NCI-H2081 (cell line): ENCODE measurements at places on chromosomes 2 and 18.

DNA sequence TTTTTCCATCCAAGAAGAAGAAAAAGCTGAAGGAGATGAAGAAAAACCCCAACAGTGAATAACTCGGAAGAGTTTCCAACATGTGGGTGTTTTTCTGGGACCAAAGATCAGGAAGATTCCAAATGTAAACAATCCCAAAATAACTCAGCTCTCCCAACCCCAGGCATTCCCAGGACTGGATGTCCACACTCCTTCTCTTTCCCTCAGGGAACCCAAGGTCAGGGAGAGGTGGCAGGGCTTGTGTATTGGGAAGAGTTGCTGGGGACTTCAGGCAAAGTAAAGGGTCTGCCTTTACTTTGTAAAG lies 268.0 kb downstream of the DYSF start:
- DNase-seq: no peak

DNA sequence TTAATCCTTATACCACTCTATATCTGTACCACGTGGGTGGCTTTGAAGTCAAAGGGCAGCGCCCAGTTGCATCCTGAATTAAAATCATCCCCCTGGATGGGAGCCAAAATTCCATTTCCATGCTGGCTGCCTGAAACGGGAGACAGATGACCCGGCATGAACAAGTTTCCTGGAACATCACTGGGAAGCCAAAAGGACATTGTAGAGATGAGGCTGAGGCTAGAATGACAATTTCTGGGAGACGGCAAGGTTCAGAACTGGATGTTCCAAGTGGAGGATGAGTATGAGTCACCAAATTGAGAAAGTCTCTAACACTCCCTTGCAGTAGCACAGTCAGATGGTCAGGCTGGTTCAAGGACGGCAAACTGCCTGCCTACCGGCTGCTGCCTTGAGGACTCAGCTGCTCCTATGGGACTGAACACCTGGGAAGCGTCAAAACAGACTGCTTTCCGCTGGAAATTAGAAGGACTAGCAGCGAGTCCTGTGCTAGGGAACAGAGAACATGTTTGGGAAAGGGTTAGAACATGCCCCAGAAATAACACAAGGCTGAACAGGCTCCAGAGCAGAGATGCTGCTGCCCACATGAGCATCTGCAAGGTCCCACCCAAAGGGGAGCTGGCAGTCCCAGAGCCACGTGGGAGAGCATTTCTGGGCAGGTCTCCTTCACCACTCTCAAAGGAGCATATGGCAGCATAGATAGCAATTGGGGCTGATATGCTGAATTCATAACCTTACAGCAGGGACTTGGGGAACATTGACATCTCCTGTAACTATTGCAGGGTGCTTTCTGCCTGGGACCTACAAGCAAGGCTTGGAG lies 32.0 kb downstream of the YPEL5 start:
- no peak for DNase-seq

DNA sequence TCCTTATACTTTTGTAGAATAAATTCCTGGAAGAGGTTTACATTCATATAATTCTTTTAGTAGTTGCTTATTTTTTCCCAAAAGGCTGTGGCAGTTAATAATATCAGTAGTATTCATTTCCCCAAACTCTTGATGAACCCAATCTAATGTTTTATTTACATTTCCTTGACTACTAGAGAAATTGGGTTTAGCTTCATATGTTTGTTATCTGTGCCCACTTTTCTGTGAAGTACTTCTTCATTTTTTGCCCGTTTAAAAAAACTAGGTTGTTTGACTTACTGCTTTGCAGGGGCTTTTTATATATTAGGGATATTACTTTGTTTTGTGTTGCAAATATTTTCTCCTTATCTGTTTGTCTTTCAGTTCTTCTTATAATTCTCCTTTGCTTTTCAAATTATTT lies 17.2 kb downstream of the RALB start:
- no peak for DNase-seq

GRCh38 chr2:215680605-215681598 lies 245.0 kb upstream of the FN1 start:
- no peak for DNase-seq

- DNase-seq: peak; percentile 79
Measured at GRCh38 chr18:75208155-75208835, 644 bp downstream of the PTGR3 start.

- no peak for DNase-seq
Measured at GRCh38 chr2:125471963-125472362, 1184.0 kb upstream of the GYPC start.
